Naive thymus-derived CD8-positive, alpha-beta T cell (primary cell): ENCODE measurements at places on chromosomes 3 and 15.
A peak's percentile ranks its signal among the peaks of the same experiment; 100 is the strongest.

GRCh38 chr3:137761563-137762503 lies 2.3 kb upstream of the SOX14 start:
- no peak for DNase-seq

DNA sequence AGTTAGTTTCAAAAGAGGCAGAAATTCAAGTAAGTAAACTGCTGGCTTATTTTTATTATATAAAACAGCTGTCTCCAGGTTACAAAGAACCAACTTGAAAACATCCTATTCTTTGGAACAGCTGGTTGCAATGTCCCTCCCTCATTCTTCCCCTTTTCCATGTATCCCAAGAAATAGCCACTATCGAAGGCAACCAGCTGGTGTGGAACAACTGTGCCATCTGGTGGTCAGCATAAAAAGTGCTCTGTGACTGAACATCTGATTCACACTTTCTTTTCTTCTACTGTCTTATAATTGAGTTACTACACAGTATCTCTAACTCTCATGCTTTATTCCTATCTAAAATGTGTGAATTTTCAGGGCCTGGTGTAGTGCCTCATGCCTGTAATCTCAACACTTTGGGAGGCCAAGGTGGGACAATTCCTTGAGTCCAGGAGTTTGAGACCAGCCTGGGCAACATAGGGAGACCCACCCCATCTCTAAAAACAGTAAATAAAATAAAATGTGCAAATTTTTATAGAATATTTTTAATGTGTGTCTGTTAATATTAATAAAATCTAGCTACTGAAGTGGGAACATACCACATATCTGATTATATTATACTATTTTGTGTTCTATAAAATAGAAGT lies 9.6 kb downstream of the OSBPL11 start:
- peak; percentile 39 for DNase-seq

DNA sequence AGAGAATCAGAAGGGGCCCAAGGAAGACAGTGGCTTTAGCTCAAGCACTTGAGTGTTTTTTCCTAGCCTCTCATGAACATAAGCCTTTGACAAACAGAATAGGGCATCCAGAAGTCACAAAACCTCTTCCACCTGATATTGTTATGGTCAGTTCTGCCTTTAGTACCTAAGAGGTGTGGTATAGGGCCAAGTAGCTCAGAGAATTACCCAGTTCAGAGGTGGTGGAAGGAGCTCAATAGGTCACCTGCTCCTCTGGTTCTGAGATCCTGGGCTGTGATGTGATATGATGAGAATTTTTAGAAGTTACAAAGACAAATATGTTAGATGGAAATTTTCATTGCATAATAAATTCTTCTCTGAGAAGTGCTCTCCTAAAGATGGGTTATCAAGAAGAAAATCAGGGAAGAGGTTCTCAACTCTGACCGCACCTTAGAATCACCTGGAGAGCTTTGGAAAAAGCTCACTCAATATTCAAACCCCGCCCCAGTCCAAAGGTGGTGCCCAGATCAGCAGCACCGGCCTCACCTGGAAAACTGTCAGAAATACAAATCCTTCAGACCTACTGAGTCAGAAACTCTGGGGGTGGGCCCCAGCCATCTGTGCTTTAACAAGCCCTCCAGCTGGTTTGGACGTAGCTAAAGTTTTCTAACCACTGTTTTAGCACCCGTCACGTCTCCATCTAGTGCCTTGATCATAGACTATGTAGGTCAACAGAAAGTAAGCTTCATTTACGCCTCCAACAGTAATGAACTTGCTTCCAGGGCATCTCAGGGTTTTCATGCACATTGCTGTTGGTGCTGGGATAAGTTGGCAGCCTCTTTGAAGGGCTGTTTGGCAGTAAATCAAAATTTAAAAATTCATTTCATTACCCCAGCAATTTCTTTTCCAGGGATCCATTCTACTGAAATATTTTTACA lies 101.3 kb downstream of the MYH15 start:
- no peak for DNase-seq

GRCh38 chr3:40780925-40781406 lies 256.2 kb downstream of the ZNF621 start:
- no peak for DNase-seq

DNA sequence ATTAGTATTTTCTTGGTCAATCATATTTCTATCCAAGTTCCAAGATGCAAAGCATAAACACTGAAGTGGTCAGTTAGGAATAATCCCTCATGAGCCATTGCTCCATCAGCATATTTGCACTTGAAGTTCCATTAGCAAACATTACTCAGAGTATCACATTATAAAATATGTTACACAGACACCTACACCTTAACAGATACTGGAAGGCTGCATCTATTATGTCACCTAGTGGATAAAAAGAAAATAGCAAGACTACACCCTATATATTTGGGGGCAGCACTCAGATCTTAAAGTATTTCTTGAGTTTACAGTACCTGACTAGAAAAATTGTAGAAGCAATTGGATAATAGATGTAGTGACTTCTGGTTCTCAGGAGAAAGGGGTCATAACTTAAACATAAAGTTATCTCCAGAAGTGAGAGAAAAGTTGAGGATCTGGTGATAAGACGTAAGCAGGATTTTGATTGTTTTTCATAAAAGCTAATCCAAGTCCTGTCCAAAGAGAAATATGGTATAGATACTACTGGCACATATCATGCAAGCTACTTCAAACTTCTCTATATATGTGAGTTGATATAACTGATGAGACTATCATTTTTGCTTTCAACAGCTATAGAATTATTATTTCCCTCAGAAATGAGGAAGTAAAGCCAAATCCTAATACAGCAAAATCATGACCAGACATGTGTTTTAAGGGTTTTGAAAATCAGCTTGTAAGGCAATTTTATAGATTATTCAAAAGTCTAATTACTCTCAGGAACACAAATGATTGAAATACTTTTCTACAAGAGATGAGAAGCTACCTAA lies 422.2 kb downstream of the GBE1 start:
- DNase-seq: no peak

DNA sequence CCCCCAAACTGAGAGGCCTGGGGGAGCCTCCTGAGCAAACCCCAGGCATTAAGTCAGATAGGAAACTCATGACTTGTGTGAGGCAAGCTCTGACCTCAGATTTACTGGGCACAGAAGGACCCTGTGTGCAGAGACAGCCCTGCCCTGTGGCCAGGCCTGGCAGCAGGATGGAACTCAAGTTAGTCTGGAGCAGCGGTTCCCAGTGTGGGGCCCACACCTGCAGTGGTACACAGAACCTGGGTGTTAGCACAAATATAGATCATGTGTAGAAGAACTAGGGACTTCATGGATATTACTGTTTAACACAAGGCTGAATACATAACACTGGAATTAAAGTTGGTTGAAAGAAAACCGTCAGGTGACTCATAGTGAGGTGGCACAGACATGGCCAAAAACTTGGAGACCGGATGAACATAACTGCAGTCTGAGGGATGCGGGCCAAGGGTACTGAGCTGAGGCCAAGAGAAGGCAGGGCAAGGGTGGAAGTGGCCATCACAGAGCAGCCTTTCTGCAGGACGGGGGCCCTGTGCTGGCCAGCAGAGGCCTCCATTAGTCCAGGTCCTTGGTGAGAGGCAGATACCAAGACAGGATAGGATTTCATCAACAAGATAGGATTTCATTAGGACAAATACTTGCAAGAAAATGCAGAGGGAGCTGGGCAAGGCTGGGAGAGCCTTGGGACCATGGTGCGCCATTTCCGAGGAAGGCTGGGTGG lies 40.9 kb downstream of the IRAK2 start:
- no peak for DNase-seq

GRCh38 chr3:71089271-71089847 lies 494.2 kb downstream of the FOXP1 start:
- no peak for DNase-seq
